ENCODE measurements at places on chromosomes 6 and 20.

GRCh38 chr6:16521528-16521927 is 239.7 kb downstream of the ATXN1 start:
- DNase-seq: no peak

DNA sequence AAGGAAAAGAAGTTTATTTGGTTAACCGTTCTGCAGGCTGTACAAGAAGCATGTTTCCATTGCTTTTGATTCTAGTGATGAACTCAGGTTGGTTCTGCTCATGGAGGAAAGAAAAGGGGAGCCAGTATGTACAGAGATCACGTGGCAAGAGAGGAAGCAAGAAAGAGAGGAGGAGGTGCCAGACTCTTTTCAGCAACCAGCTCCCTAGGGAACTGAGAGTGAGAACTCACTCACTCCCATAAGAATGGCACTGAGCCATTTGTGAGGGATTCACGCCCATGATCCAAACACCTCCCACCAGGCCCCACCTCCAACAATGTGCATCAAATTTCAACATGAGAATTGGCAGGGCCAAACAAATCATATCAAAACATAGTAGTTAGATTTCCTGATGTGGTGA is 649.1 kb downstream of the EPM2A start:
- no peak for DNase-seq

DNA sequence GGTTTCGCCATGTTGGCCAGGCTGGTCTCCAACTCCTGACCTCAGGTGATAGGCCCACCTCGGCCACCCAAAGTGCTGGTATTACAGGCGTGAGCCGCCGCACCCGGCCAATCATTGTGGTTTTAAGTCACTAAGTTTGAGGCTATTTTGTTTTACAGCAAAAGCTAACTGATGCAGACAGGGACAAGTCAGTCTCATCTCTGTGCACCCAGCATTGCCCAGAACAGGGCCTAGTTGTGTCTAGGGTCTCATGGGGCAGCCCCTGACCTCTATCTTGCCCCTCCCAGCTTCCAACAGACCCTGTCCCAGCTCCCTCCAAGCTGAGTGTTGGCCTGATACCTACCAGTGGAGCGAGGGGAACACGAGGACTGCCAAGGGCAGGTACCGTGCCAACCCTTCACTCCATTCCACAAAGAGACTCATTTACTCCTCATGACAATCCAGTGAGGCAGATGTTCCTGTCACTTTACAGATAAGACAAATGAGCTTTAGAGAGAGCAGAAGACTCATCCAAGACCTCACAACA is 8.9 kb upstream of the RBCK1 start:
- DNase-seq: no peak

DNA sequence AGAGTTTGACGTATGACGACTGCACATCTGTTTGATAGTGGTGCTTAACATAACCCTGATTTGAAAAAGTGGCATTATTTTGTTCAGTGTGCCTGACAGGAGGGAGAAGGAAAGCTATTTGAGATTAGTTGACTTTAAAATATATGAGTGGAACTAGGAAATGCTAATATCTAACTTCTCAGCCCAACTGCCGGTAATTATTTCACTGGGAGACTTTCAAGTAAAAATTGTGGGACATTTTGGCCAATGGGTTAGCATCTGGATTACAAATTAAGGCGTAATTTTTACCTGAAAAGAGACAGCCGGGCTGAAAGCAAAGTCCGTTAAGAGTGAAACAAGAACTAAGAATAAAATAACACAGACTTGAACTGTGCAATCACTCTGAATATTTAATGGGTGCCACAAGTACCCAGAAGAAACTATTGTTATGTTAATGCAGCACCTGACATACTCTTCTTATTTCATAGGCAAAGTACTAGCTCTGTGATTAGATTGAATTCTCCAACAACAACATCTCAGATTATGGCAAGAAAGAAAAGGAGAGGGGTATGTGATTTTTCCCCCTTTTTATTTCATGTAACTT is 2.0 kb downstream of the HEY2 start:
- DNase-seq: no peak

- no peak for DNase-seq
These were observed 34.0 kb downstream of the NCOA6 start for GRCh38 chr20:34791289-34792020.

DNA sequence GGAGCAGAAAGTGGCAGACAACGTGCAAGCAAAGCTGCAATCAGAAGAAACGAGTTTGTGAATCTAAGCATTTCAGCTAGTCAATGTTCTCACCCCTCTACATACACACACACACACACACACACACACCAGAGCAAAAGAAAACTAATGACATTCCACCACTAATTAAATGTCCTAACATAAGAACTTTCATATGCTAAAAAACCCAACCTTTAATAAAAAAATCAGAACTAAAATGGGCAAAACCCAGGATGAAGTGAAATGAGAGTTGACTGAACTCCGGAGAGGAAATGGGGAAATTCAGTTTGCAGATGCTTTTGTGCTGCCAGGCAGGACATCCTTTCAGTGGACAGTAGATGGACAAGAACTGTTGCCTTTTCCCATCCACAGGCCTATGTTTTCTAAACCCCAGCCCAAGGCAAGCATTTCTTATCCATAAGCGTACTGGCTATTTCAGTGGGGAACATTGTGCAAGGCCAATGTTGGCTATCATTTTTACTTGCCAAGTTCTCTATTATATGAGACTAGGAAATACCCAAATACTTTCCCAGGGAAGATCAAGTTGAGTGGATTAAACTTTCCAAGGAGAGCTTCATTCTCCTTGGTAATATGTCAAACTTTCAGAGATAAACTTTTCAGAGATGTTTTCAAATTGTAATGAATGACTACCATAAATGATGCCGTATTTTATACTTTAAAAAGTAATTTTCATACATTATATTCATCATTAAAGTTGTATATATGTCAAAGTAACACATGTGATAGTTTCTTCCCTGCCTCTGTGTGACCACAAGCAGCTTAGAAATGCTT is 27.3 kb downstream of the RIN2 start:
- no peak for DNase-seq

DNA sequence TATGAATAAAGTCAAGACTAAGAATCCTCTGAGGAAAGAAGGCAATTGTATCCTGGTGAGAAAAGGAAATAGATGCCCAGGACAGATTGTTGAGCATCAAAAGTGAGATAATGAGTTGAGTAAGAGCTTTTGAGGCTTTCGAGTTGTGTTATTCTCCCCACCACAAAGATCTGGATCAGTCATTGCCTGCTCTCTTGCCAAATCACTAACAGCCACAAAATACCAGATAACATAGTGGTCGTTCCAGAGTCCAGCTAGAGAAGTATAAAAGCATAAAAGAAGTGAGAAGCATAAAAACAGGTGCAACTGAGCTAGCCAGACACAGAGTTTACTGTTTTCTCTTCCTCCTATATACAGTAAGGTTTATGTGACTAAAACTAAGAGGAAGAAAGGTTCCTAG is 4.9 kb downstream of the SPINT4 start:
- no peak for DNase-seq

- DNase-seq: no peak
These were observed 28.8 kb upstream of the RIPPLY2 start for GRCh38 chr6:83824388-83824801.

DNA sequence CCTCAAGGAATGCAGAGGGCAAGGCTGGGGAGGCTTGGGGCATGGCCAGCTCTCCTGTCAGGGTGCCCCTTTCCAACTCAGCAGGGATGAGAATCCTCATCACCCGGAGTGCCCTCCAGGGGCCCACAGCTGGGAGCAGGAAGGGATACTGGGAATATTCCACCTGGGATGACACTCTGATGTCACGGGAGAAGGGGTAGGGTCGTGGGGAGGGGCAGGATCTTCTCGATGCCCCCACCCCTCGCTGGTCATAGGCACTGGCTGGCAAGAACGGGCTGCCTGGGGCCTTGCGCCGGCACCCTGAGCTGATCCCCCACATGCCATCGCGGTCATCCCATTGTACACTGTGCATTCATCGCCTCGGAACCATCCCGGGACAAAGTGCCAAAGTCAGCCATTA is 10.6 kb upstream of the NXT1 start:
- DNase-seq: no peak

GRCh38 chr6:29489286-29489685 is 1.5 kb upstream of the MAS1L start:
- no peak for DNase-seq

DNA sequence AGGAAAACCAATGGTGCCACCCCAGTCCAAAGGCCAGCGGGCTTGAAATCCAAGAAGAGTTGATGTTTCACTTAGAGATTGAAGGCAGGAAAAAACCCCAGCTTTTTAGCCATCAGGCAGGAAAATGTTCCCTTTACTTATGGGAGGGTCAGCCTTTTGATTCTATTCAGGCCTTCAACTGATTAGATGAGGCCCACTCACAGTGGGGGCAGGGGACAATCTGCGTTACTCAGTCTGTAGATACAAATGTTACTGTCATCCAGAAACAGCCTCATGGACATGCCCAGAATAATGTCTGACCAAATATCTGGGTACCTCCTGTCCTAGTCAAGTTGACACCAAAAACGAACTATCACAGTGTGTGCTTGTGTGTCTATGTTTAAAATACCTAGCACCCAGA is 121.2 kb upstream of the KCNQ5 start:
- no peak for DNase-seq

All from caudate nucleus (tissue), 63 donors.